Activated CD4-positive, alpha-beta T cell treated with anti-CD3 and anti-CD28 coated beads for 24 hours (primary cell): ENCODE measurements at places on chromosomes 12 and 14.
A peak's percentile ranks its signal among the peaks of the same experiment; 100 is the strongest.

GRCh38 chr12:28456934-28457710 is 266.9 kb downstream of the CCDC91 start:
- DNase-seq, result no peak

DNA sequence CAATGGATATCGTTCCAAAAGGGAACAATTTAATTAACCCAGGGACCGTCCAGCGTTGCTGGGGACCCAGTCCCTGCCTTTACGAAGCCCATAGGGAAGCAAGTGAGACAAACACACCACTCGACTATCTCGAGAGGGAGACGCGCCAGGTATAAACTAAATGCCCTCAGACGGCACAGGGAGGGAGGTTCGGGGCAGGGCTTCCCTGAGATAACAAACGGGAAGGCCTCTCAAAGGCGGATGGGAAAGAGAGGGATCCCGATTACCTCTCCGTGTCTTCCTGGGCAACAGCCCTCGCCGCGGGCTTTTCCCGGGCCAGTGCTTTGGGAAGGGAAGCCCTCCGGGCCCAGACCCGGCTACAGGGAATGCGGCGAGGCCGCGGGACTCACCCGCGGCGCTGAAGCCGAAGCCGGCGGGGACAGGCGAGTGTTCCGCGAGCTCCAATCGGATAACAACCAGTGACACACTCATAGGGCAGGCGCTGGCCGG is 390 bp downstream of the BRAP start:
- DNase-seq, result peak; percentile 1

- DNase-seq, result no peak
Observed at GRCh38 chr14:31124197-31124596, 83.4 kb downstream of the HECTD1 start.

- no peak for DNase-seq
Observed at GRCh38 chr14:99874306-99874705, 81.1 kb downstream of the EML1 start.

DNA sequence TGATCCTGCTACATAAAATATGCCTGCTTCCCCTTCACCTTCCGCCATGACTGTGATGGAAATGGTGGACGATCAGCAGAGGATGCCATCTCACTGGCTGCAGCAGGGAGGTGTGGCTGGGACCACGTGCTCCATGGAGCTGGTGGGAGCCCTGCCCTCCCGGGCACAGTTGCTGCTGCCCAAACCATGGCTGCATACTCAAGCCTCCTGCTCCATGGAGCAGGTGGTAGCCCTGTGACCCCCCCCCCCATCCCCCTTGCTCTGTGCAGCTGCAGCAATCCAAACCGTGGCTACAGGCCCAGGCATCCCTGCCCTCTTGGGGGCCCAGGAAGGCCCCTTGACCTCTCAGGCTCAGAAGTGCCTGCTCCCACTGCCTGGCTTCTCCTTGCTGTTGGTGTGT is 597.5 kb upstream of the LMO3 start:
- no peak for DNase-seq

DNA sequence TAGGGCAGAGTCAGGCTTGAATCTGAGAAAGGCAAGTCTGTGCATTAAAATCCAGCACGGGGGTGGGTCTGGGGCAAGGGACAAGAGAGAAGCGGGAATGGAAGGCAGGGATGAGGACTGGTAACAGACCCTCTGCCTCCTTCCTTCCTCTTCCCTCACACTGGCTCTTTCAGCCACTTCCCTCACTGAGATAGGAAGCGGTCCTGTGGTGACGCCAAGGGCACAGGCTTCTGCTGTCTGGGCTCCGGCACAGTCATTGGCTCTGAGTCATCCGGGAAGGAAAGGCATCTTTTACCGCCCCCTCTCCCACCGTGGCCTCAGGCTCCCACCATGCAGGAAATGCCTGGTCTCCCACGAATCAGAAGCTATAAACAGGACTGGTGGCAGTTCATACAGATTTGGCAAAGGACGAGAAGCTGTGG is 70.2 kb downstream of the ETV6 start:
- peak; percentile 25 for DNase-seq

GRCh38 chr12:18888047-18888446 is 150.1 kb downstream of the CAPZA3 start:
- DNase-seq, result no peak

DNA sequence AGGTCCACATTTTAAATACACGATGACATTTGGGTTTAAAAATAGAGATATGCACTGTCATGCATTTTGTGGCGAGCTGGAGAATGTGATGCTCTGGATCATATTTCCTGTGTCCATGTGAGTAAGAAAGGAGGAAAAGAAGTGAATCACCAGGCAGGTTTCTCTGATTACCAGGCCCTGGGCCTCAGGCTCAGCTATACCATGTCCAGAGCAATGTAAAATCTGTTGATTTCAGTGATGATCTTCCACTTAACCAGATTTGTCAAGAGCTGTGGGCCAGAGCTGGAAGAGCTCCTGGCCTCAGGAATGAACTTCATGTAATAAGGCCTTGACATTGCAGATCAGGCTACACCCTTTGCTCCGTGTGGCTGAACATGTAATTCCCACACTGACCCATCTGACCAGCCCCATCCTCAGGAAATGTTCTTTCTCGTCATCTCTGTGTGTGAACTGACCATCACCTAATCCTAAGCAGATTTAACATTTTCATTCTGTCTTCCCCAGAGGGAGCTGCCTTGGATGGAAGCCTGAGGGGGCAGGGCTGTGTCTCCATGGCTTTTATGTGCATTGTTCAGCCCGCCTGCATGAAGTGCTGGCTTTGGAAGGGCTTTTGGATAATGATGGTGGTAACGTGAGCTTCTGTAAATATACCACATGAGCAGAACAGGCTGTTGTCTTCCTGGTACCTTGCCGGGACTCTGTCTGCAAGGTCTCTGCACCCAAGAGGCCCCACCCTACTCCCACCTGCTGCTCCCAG is 54.5 kb downstream of the CRACR2A start:
- DNase-seq, result no peak

- no peak for DNase-seq
Observed at GRCh38 chr14:42437809-42438208, 831.1 kb downstream of the LRFN5 start.

- no peak for DNase-seq
Observed at GRCh38 chr12:81949841-81950308, 190.7 kb upstream of the PPFIA2 start.

GRCh38 chr14:65623759-65624158 is 211.2 kb downstream of the FUT8 start:
- no peak for DNase-seq

DNA sequence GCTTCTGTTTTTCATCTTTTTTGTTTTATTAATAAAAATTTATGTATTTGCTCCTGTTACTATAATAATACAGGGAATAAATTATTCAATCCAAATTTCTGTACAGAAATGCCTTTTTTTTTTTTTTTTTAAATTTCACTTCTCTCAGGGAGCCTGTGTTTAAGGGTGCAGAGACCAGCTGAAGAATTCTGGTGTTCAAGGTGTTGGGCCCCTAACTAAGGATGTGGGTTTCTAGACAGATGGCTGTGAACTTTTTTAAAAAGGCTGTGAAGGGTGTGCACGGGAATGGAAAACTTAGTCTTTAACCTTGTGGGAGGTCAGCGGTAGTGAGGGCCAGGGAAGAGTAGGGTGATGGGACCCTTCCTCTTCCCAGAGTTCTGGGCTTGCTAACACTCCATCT is 1.3 kb upstream of the DTX3 start:
- DNase-seq, result no peak

- no peak for DNase-seq
Observed at GRCh38 chr14:59207506-59207933, 19.1 kb downstream of the DAAM1 start.

- no peak for DNase-seq
Observed at GRCh38 chr12:97800561-97800960, 338.0 kb downstream of the RMST start.

GRCh38 chr12:132384916-132385774 is 55.8 kb upstream of the GALNT9 start:
- no peak for DNase-seq

GRCh38 chr12:32983968-32984367 is 87.4 kb upstream of the PKP2 start:
- DNase-seq, result no peak

GRCh38 chr14:28875934-28876571 is 109.5 kb downstream of the FOXG1 start:
- no peak for DNase-seq

DNA sequence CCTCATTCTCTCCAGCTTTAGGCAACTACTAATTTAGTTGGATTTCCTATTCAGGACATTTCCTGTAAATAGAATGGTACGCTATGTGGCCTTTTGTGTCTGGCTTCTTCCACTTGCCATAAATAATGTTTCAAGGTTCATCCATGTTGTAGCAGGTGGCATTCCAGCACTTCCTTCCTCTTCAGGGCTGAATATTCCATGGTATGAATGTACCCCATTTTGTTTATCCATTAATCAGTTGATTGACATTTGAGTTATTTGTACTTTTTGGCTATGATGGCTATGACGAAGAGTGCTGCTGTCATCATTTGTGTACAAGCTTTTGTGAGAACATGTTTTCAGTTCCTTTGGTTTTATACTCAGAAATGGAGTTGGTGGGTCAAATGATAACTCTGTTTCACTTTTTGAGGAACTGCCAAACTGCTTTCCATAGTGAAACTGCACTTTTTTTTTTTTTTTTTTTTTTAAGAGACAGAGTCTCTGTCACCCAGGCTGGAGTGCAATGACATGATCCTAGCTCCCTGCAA is 6.5 kb upstream of the CDK2AP1 start:
- DNase-seq, result no peak

DNA sequence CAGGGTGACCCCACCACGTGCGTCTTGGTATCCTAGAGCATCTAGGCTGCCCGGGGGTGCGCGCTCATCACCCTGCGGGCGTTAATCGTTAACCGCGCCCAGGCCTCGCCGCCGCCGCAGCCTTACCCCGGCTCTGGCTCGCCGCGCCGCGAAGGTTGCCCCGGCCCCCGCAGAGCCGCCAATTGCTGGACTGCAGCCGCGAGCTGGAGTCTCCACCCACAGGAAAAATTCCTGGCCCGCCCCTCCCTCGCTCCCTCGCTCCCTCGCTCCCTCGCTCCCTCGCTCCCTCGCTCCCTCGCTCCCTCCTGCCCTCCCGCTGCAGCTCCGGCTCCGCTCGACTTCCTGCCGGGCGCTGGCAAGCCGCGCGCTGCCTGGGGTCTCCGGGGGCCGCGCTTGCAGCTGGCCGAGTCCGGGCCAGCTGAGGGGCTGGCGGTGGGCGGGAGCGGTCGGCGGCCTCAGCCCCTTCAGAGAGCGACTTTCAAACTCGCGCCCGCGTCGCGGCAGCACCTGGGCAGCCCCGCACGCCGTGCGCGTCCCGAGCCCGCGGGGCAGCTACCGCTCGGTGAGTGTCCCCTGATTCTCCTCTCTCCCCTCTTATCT is at the start of gene PLEKHG3:
Gene PLEKHG3, plus strand, starts transcription at position 282 of the 600 bp plus-strand sequence. CDS start 23,208 bp downstream, outside the sequence.
- DNase-seq, result no peak

DNA sequence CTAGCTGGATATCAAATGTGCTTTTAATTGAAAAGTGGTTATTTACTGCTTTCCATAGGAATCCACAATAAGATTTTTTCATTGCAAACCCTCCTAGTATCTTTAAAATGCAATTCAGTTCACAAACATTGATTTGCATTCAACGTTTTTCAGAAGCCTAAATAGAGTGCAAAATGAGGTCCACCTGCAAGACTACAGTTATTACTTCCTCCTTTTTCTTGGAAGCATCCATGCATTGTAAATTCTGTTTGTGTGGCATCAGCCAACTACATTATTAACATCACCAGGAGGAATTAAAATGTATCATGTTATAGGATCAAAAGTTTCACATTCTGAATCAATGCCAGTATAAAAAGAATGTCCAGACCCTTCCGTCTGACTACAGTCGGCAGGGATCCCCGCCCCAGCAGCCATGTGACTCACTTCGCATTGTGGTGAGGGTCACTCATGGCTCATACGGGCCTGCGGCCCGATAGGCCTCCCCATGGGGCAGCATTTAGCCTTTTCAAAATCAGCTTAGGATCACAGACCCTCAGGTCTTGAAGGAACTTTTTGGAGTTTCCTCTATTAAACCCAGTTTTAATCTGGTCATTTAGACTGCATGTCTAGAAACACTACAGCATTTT is 46.3 kb downstream of the NTF3 start:
- DNase-seq, result no peak

GRCh38 chr12:17949558-17950141 is 140.3 kb downstream of the RERGL start:
- no peak for DNase-seq

GRCh38 chr12:93153321-93153720 is 224.2 kb upstream of the EEA1 start:
- DNase-seq, result no peak

DNA sequence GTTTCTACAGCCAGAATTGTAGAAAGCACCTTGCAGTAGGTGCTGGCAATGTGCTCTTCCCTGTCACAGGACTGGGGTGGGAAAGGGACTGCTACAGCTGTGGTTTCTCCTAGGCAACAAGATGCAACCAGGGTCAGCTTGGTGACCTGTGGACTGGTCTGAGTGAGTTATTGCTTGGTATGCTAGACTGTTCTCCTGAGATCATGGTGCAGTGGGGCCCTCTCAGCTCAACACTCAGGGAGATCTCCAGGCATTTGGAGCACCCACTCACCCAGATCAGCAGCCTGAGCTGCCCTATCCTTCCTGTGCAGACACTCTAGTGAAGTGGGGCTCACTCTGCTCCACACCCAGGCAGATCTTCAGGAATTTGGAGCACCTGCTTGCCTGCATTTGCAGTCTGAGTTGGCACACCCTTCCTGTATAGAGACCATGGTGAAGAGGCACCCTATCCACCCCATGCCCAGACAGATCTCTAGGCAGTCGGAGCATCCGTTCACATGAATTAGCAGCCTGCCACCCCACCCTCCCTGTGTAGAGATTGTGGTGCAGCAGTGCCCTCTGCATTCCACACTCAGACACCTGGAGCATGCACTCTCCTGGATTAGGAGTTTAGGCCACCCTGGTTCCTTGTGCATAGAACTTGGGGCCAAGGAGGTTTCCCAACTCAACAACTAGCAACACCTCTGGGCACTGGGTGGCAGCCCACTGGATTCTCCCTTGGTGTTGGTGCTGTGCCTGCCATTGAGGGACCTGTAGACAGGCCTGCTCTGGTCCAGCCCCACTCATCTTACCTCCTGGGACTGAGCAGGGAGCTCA is 3.8 kb upstream of the FAM186B start:
- no peak for DNase-seq

GRCh38 chr14:74297986-74298385 is 4.7 kb downstream of the ABCD4 start:
- DNase-seq, result no peak

- no peak for DNase-seq
Observed at GRCh38 chr14:76375484-76375883, 453 bp upstream of the ESRRB start.

DNA sequence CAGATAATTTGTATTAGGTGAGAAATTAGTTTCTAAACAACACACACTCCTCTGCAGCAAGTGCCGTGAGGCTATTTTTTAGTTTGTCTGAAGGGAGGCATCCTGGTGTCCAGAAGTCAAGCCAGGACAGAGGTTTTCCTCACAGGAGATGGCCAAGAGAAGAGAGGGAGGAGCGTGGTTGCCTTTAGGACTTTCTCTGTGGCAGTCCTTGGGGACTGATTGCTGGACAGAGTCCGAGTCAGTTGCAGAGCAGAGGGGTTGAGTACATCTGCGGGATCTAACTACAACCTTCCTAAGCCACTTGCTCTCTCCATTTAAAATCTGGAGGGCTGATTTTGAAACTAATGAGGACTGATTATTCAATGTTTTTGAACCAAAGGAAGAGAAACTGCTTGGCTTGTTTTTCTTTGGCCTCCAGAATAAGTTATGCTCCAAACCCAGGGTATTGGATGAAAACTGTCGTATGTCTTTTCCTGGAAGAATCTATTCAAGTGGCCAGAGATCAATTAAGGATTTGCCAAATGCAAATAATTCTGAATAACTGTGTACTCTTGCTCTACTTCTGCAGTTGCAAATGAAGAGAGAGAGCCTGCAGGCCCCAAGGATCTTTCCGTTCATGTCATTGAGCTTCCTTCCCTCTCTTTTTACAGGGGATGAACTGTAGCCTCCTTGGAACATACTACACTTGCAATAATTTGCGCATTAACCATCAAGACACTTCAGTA is 1.2 kb downstream of the SLCO1C1 start:
- DNase-seq, result no peak
